PC-9 (cell line): ENCODE measurements at places on chromosomes 6 and 20. TPM values are rescaled to one million over a fixed set of nuclear protein-coding genes. Genes with fewer than 3 reads are reported as not detected.
A peak's percentile ranks its signal among the peaks of the same experiment; 100 is the strongest.

- DNase-seq: no peak
Observed at GRCh38 chr20:50572938-50573777, 63.0 kb downstream of the PTPN1 start.

- no peak for DNase-seq
Observed at GRCh38 chr6:37552267-37552666, 52.6 kb upstream of the CCDC167 start.

- DNase-seq: no peak
Observed at GRCh38 chr6:67933278-67933677, 701.8 kb upstream of the ADGRB3 start.

DNA sequence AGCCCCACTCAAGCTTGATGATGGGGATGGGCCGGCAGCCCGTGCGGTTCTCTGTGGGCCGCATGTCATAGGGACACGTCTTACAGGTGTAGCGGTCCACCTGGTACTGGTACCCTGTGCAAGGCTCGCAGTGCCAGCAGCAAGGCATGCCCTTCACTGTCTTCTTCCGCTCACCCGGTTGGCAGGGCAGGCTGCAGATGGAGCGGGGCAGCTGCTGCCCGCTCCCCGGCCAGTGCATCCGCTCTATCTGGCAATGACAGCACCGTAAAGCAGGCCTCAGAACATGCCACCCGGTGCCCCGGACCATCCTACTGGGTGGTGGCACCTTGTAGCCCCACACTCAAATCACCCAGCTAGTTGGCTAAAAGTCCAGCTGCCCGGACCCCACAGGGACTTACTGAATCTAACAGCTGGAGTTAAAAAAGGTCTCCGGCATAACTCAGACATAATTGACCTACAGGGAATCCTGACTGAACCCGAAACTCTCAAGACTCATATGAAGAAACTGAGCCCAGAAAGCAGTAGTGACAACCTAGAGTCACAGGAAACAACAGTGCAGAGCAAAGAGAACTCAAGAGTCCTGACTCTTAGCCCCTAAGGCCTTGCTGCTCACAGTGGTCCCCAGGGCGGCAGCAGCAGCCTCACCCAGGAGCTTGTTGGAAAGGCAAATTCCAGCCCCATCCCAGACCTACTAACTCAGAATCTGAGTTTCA is 109.4 kb downstream of the GRM4 start:
- DNase-seq: no peak

GRCh38 chr6:149234051-149234962 is 83.2 kb upstream of the TAB2 start:
- peak; percentile 19 for DNase-seq

DNA sequence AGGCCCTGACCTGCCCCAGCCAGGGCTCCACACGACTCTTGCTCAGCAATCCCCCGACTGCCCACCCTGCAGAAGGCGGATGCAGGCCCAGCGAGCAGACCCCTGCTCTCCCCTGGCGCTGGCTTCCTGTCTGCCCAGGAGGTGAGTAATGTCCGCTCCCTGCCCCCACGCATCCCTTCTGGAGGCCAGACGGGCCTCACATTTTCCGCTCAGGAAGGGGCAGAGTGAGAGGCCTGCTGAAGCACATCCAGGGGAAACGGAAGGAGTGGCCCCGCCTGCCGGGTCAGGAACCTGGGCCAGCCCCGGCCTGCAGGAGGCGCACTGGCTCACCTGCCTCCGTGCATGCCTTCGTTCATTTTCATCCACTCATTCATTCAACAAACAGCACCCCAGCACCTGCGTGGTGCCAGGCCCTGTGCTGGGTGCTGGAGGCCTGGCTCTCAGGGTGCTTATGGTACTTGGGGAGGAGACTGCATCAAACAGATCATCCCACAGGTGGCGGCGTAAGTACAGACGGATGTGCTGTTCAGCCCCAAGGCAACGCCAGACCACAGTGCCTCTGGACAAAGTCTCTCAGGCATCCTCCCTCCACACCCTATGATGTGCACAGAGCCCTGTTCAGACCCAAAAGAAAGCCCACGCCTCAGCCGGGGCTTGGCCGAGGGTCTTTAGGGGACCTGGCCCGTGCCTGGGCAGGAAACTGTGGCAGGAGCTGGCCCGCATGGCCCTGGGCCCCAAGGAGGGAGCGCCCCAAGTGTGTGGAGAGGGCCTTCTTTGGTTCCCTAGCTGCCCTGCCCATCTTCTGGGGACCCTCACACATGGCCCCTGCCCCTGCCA is 112.1 kb downstream of the ASXL1 start:
- DNase-seq: no peak

DNA sequence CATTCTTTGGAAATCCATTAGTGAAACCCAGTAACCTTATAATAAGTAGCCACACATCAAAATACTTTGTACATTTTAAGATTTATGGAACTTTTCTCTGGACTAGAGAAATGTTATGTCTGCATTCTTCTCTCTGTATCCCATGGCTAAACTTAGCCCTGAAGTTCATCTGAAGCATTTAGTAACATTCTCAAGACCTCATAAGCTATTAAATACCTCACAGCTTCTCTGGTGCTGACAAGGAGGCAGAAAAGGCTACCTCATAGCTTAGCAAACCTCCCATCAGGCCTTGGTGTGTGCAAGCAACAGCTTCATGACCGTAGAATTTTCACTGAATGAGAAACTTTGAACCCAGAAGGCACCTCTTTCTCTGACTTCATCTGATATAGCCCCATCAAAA is 38.9 kb upstream of the HDGFL1 start:
- DNase-seq: no peak

DNA sequence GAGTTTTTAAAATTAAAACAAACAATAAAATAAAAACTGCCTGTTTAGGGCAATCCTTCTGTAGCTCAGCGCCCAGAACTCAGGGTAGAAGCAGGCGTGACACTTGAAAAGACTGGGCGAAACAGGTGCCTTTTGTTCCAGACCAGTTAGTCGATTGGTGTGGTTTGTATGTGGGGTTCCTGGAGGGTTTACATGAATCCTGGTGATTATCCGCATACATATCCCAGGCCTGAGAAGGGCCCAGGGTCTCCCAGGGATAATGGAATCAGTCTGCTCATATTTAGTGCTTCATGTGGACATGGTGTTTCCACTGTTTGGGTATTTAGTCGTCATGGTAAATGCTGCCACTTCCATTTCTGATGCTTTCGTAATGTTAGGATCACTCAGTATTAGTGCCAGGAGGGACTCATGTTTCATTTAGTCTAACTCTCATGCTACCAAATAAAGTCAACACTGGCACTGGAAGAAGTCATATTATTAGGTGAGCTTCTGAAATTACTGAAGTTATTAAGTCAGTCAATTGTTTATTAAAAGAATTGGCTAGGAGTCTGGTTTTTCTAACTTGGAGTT is 116.5 kb downstream of the SAMD5 start:
- no peak for DNase-seq

DNA sequence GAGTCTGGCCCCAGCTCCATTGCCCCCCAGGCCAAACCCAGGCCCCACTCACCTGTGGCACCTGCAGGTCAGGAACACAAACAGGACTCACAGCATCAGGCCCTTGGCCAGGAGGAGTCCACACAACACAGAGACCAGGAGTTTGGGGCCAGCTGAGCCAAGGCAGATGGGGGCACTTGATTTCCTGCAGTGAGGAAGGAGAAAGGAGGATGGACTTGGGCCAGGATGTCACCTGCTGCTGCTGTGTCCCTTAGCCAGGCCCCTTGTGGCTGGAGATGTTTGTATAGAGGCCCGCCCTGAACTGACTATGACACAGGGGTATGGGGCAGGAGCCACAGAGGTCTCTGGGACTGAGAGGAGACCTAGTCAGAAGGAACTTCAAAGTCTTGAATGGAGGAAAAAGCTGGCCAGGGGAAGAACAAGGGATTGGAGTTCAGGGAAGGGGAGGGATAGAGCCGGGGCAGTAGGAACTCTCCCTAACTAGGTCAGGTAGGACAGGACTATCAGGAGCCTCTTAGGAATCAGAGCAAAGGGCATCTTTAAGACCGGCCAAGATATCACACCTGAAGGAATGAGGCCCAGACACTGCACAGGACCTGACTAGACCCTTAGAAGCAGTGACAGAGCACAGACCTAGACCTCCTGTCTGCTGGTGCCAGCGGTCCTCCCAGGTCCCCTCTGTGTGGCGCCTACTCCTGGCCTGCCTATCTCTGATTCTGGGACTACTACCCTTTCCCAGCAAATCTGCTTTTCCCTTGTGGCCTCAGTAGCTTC is 8.8 kb upstream of the TREML2 start:
- DNase-seq: no peak

DNA sequence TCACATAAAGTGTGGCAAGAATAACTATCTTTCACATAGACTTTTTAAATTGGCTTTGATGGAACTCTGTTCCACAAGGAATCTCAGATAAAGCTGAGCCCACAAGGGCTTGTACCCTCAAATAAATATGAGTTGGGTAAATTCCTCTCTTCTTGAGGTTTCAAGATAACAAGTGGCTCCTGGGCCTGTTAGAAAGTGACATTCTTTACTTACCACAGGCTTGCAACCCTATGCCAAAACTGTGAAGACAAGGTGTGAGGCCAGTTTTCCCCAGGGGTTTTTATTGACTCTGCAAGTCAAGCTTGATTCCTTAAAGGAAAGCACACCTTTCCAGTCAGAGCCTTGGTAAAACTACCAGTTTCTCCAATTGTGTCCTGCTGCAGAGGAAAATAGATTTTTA is 664.8 kb upstream of the GJE1 start:
- DNase-seq: no peak

The COL21A1 gene
- total RNA-seq: 0.13 TPM in 1 of 2 replicates, not detected in the other
